ENCODE measurements at places on chromosomes 5 and 9.

DNA sequence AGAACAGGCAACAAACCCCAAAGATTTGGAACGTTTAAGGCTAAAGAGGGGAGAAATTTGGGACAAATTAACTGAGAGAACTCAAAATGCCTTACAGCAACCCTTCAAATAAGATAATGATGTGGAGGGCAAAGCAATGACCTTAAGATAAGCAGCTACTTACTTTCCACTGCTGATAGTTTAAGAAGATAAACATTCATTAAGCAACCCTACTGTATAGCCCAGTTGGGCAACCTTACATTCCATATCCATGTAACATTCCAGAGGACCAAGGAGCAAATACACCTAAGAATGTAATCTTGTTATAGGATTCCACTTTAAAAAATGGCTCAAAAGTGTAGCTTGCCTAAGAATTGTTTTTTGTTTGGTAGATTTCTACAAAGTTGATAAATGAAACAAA is 14.8 kb downstream of the ETF1 start:
- DNase-seq: no peak

GRCh38 chr9:21995666-21996398 is 1.2 kb downstream of the CDKN2B-AS1 start:
- no peak for DNase-seq

GRCh38 chr9:89536600-89536999 is 38.7 kb upstream of the SEMA4D start:
- DNase-seq: no peak

- peak; percentile 48 for DNase-seq
Measured at GRCh38 chr9:14437354-14438231, 123.7 kb upstream of the NFIB start.

DNA sequence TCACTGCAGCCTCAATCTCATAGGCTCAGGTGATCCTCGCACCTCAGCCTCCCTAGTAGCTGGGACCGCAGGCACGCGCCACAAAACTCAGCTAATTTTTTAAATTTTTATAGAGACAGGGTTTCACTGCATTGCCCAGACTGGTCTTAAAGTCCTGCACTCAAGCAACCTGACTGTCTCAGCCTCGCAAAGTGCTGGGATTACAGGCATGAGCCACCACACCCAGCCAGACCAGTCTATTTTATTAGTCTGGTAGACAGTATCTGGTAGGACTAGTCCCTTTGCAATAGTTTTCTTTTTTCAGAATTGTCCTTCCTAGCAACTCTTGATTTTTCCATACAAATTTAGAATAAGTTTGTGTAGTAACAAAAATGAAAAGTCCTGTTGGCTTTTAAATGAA is 14.1 kb upstream of the GPR150 start:
- no peak for DNase-seq

DNA sequence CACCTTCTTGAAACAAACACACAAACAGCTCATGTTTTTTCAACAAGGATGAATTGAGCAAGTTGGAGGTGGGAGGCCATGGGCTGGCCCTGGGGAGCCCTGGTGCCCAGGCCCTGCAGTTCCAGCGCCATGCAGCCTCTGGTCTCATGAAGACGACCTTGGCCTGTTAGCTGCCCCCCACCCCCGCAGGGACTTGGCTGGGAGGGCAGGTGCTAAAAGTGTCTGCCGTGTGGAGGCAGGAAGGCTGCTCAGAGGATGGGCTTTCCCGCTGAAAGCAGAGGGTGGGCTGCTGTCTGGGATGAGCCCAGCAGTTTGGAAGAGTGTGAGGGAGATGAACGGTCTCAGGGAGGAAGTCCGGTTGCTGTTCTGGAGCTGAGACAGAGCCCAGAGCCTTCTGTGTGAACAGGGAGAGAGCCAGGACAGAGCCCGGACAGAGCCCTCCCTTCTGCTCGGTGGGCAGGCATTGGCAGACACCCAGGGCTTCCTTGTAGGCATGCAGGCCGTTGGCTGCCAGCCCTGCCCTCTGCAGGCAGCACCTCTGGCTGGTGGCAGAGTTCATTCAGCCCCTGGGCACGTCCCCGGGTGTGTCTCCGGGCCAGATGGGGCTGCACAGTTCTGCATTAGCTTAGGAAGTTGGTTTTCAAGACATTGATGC is 18.7 kb downstream of the ROPN1L start:
- no peak for DNase-seq

GRCh38 chr5:45417285-45417998 is 278.7 kb downstream of the HCN1 start:
- DNase-seq: no peak

GRCh38 chr5:78628270-78628992 is 20.1 kb downstream of the LHFPL2 start:
- DNase-seq: no peak

DNA sequence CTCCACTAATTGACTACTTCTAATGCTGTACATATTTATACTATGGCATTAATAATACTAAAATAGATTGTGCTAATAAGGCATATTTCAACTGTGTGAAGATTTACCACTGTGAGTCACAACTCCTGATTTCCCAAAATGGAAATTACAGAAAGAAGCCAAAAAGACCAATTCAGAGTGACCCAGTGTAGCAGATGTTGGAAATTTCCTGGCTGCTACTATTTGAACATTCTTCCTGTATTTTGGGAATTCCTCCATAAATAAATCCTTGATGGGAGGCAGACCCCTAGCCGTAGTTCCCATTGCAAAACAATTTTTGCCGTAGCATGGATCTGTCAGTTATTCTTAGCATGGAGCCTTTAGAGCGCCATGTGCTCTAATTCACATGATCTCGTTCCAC is 11.4 kb upstream of the PRUNE2 start:
- DNase-seq: no peak

GRCh38 chr9:69559126-69559525 is 113.0 kb downstream of the APBA1 start:
- DNase-seq: no peak

DNA sequence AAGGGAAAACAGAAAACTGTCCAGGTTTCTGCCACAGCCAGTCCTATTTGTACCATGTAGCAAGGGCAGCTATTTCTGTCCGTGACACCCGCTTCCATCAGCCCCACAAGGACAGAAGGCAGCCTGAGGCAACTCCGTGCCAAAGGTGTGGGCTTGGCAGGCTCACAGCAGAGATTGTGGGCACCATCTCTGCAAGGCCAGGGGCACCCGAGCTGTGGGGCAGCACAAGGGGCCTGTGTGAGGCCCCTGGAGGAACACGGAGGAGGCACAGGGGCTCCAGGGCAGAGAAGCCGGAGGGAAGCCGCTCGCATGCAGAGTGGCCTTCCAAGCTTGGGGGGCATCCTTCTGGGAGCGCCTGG is 43.5 kb downstream of the COL23A1 start:
- DNase-seq: no peak

DNA sequence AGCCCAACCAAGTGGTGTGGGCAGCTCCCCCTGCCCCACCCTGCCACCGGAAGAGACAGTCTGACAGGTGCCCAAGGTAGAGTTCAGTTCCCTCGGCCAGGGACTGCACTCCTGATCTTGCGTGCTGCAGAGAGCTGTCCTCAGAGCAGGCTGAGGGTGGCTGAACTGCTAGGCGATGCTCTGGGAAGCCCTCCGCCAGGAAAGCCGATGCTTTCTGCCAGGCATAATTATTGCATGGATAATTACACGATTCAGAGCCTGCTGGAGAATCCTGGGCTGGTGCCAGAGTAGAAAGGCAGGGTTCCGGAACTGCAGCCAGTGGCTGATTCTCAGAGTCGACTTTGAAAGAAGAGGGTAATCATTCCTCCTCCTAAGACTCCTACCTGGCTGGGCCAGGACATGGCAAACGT is 19.3 kb downstream of the KCNIP1 start:
- no peak for DNase-seq

- DNase-seq: no peak
Measured at GRCh38 chr5:57750891-57751290, 268.3 kb upstream of the ACTBL2 start.

- DNase-seq: no peak
Measured at GRCh38 chr9:116644091-116644688, 42.9 kb upstream of the TRIM32 start.
